ENCODE measurements at places on chromosomes 16 and 17.

- DNase-seq: no peak
Measured at GRCh38 chr16:65617421-65617820, 495.6 kb upstream of the CDH11 start.

GRCh38 chr16:80503107-80503506 is 37.7 kb upstream of the DYNLRB2 start:
- no peak for DNase-seq

GRCh38 chr17:76500074-76500746 is 1.0 kb downstream of the RHBDF2 start:
- no peak for DNase-seq

DNA sequence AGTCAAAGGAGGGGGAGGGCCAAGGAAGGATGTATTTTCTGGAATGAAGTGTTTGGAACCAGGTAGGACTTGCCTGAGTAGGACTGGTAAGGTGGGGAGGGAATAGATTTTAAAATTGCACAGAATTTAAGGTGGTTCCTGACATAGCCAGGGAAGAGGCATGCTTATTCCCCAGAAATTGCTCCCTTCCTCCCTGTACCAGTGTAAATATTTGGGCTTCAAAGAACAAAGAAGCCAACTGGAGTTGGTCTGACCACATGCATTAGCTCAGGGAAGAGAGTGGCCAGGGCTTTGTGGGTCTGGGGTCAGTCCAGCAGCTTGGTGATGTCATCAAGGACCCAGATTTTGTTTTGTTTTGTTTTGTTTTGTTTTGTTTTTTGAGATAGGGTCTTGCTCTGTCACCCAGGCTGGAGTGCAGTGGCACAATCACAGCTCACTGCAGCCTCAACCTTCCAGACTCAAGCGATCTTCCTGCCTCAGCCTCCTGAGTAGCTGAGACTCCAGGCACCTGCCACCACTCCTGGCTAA is 9.3 kb upstream of the MRTFB start:
- no peak for DNase-seq

DNA sequence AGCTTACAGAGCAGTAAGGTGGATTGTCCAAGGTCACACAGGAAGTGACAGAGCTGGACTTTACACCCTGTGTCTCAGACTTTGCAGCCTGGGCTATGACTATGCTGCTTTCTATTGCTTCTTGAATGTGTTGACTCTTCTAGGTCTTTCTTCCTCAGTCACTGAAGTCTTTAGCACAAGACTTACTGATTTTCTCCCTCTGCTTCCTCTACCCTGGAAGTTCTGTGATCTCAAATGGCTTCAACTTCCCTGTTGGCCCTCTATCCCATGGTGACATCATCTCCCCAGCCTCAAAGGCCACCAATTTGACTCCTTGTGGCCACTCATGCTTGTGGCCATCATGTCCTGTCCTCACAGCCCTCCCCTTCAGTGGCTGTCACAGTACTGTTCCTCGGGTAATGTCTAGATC is 181.3 kb downstream of the HS3ST3A1 start:
- no peak for DNase-seq

DNA sequence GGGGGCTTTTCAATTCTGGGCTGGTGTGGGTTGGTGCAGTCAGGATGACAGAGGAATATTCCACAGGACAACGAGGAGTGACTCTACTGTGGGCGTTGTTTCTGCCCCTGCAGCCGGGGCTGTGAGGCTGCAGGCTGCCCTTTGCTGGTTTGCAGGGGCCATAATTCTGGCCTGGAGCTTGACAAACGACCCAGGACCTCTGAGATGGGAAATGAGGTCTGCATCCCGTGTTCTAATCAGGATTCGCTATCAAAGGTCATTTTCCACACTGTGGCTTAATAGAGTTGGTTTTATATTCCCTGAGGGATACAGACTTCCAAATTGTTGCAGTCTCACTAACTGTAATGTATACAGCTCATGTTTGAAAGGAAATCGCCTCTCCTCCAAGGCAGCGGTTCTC is 180.9 kb downstream of the RPTOR start:
- no peak for DNase-seq

DNA sequence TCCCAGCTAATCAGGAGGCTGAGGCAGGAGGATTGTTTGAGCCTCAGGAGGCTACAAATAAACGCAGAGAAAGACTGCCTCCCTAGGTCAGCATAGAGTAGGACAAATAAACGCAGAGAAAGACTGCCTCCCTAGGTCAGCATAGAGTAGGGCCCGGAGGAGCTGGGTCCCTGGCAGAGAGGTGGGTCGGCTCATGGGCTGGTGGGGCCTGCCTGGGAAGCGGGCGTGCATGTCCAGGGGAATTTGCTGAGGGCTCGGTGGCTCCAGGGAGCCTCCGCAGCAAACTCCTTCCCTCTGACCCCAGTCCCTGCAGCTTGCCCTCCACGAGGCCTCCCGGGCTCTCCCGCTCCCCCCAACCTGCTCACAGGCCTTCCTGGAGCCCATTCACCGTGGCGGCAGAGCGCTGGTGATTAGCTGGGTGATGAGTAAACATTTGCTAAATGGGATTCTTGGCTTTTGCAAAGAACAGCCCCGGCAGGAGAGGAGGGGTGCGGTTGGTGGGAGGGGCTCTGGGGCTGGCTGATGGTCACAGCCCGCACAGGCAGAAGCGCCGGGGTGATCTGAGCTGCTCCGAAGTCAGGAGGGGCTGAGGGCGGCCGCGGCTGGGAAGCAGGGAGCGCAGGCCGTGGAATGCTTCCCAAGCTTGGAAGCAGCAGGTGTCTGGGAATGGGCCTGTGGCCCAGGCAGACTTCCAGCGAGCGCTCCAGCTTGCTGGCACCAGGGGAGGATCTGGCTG is 93.1 kb downstream of the RTN4RL1 start:
- DNase-seq: no peak

DNA sequence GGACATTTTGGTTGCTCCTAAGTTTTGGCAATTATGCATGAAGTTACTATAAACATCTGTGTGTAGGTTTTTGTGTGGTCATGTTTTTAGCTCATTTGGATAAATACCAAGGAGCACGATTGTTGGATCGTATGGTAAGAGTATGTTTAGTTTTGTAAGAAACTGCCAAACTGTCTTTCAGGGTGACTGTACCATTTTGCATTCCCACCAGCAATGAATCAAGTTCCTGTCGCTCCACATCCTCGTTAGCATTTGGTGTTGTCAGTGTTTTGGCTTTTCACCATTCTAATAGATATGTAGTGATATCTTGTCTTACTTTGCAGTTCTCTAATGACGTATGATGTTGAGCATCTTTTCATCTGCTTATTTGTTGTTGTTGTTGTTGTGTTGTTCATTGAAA is 20.2 kb downstream of the TENT4B start:
- DNase-seq: no peak

DNA sequence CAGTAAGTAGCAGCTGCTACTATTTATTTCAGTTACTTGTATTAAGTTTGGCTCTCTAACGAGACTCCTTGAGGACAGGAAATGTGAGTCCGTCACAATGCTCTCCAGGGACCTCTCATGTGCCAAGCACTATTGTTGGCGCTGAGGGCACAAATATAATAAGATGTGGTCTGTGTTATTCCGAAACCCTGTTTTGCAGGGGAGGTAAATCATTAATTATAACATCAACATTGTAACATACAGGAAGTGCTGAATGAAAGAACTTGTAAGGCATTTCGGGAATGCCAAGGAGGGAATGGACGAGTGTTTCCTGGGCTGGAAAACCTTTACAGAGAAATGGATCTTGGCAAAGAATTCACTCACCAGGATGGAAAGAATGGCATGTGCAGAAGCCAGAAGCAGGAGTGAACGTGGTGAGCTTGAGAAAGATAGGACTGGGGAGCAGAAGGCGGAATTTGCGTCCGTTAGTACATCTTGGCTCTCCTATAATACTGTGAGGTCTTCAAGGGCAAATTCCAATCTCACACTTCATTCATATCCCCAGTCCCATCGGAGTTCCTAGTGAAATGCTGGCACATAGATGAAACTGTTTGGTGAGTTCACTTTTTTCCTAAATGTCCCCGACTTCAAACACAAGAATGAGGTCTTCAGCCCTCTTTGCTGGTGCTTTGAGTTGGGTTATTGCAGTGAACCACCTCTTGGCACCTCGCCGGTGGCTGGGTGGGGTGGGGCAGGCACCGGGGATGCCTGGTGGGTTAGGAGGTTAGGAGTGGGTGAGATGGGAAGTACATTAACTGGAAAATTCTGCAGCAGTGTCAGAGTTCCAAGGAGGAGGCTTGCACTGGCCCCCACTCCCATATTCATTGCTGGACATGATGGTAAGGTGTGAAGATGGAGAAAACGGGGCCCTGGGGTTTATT is 11.5 kb downstream of the TAC4 start:
- DNase-seq: no peak

Data from stimulated activated CD8-positive, alpha-beta memory T cell treated with anti-CD3 and anti-CD28 coated beads, Interleukin-15, amount 100 ng/mL, for 24 hours (primary cell).